Activated CD8-positive, alpha-beta memory T cell treated with anti-CD3 and anti-CD28 coated beads for 1 hour (primary cell): ENCODE measurements at places on chromosomes 7 and 10.

DNA sequence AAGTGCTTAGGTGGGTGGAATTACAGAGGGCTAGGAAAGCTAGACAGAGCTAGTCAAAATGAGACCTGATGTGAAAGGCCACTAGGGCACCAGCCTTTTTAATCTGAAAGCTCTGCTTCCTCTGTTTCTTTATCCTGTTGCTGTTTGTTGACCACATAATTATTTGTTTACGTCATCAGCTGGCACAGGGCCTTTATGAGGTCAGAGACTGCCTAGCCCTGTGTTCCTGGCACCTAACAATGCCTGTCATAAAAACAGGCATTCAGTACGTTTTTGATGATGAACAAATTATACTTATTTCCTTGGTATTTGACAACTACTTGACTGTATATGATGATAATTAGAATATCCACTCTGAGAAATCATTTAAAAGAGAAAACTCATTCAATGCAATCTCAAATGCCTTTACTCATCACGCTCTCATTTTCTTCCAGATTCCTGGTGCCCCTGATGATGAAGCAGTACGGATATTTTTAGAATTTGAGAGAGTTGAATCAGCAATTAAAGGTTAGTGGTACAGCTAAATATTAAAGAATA, 26.0 kb downstream of the RBM17 start:
- no peak for DNase-seq

DNA sequence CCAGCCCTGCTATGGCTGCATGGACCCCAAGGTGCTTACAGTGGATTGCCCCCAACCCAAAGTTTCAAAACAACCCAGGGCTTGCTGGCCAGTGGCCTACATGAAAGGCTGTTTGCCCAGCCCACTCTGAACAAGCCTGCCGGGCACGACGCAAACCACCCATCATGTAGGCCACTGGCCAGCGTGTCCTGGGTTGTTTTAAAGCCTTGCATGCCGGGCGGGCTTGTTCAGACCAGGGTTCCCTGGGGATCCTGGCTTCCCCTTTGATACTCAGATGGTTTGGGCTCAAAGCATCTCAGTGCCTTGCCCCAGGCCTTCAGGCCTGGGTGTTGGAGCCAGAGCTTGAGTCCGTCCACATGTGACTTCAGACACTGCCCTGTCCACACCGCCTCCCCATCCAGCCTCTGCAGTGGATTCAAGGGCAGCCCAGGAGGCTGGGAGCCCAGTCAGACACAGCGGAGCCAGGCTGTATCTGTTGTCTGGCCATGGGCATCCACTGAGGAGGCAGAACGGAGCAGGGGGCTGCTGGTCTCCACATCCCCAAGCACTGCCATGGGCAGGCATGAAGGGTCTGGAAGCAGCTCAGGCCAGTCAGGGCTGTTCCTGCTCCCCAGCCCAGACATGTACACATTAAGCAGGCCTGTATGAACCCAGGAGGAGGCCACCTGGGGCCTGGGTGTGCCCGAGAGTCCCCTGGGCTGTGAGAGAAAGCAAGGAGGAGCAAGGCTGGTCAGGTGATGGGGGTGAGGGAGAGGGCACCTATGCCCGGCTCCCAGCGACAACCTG, 4.0 kb upstream of the ADIRF start:
- no peak for DNase-seq

DNA sequence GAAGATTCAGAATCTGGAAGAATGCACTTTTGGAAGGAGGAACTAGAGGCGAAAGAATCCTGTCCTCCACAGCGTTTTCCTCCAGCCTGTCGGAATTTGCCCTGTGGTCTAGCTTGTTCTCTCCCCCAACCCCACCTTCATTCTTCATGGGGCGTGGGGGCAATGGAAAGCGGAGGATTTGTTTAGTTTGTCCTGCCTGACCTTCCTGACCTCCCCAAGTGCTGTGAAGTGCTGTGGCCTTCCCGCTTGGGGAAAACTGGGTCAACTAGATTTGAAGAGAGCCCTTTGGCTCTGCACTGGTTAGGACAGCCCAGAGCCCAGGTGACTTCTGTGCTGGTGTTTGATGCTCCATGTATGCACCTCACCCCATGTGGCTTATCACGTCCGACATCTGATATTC, 49.1 kb downstream of the GATA3 start:
- DNase-seq: no peak

DNA sequence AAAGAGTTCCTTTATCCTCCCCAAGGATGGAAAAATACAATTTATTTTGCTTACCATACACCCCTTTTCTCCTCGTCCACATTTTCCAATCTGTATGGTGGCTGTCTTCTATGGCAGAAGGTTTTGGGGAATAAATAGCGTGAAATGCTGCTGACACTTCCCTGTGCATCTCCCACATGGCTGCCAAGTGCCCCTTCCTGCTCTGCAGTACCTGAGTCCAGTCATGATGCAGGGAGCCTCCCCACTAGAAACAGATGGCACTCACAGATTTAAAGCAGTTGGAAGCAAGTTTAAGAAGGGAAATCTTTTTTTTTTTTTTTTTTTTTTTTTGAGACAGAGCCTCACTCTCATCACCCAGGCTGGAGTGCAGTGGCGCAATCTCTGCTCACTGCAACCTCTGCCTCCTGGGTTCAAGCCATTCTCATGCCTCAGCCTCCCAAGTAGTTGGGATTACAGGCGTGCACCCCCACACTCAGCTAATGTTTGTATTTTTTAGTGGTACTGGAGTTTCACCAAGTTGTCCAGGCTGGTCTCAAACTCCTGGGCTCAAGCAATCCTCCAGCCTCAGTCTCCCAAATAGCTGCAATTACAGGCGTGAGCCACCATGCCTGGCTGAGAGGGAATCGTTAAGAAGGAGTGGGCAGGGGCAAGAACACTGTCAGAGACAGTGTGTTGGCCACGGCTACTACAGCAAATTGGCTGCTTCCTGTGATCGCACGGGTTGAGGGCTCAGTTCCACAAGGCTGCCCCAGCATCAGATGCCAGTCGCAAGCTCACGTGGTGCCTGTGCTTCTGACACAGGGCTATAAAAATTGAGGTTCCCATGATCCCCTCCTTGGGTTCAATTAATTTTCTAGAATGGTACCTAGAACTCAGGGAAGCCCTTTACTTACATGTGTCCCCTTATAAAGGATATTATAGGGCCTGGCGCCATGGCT, 5.3 kb upstream of the PILRA start:
- no peak for DNase-seq
